GM13977 (cell line): ENCODE measurements at places on chromosomes 6 and 20.

- DNase-seq = no peak
Observed at GRCh38 chr6:55822815-55823214, 52.6 kb downstream of the BMP5 start.

- no peak for DNase-seq
Observed at GRCh38 chr6:14550822-14551221, 433.2 kb downstream of the CD83 start.

- no peak for DNase-seq
Observed at GRCh38 chr6:69026715-69027114, 391.6 kb downstream of the ADGRB3 start.

- no peak for DNase-seq
Observed at GRCh38 chr6:25028328-25028727, 92.6 kb upstream of the RIPOR2 start.

DNA sequence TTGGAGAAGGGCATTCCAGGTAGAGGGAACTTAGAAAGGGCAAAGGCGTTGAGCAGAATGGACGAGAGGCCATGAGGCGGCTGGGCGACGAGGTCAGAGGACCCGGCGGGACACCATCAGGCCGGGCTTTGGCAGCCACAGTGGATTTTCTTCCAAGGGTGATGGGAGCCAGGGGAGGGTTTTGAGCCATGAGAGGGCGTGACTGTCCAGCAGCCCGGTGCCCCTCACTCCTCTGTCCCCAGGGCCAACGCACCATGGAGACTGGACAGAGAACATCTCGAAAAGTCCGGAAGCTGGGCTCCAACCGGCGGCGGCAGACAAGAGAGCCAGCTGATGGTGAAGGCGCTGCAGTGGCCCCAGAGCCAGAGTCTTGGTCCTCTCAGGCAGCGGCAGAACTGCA lies 6.4 kb downstream of the RAB44 start:
- DNase-seq = no peak

DNA sequence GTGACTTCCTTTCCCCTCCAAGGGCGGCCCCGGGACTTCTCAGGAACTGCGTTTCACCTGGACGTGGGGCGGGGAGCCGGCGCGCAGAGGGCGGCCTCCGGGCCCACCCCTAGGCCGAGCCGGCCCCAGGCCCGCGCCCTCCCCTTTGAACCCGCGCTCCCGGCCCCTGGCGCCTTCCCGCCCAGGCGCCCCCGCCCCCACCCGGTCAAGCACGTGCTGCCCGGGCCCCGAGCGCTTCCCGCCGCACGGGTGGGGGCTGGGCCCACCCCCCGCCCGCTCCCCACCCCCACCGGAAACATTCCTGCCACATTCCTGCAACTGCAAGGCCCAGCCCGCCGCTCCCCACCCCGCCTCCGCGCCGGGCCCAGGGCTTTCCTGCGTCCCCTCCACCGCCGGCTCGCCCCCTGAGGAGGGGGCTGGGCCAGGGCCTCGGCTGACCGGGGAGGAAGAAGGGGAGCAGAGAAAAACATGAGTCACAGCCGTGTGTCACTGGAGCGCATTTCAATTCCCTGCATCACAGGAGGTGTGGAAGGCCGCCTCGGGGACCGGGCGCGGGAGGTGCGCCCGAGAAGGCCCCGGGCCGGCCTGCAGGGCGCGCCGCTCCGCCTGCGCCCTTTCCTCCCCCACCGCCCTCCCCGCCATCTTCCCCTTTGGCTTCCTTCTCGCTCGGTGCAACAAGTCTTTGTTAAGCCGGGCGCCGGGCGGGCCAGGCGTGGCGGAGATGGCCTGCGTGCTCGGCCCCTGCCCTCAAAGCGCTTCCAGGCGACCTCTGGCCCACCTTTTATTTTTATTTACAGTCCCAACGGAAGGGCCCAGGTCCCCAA lies 1.2 kb upstream of the HMGA1 start:
- peak; percentile 80 for DNase-seq

- no peak for DNase-seq
Observed at GRCh38 chr20:37522260-37523011, 1.4 kb downstream of the NNAT start.

GRCh38 chr6:130625825-130626527 lies 201.2 kb upstream of the SMLR1 start:
- DNase-seq = peak; percentile 33

DNA sequence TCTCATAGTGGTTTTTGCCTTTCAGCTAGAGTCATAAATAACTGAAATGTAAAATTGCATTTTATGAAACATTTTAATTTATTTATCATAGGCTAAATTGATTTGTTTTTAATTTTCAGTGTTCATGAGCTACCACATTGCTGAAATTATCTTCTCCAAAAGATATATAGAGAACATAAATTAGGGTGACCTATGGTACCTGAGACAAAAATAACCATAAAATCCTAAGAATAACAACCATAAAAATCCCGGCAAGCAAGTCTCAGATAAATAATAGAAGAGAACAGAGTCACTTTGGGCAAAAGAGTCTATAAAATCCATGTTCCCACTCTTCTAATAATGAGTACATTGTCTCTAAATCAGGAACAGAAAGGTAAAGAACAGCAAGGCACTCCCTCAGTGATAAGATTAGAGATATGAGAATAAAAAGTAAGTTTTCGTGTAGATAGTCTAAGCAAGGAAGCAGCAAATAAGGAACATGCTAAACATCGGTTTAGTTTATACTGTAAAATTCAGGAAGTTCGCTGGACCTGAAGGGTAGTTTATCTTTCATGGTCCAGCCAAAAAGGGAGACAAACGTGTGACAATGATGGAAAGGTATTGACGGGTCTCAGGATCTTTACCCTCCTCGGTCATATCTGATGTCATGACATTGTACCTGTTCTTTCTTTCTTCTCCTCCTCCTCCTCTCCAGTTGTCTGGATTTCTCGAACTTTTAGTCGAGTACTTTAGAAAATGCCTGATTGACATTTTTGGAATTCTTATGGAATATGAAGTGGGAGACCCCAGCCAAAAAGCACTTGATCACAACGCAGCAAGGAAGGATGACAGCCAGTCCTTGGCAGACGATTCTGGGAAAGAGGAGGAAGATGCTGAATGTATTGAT lies 117.6 kb downstream of the TMEM242 start:
- DNase-seq = no peak

DNA sequence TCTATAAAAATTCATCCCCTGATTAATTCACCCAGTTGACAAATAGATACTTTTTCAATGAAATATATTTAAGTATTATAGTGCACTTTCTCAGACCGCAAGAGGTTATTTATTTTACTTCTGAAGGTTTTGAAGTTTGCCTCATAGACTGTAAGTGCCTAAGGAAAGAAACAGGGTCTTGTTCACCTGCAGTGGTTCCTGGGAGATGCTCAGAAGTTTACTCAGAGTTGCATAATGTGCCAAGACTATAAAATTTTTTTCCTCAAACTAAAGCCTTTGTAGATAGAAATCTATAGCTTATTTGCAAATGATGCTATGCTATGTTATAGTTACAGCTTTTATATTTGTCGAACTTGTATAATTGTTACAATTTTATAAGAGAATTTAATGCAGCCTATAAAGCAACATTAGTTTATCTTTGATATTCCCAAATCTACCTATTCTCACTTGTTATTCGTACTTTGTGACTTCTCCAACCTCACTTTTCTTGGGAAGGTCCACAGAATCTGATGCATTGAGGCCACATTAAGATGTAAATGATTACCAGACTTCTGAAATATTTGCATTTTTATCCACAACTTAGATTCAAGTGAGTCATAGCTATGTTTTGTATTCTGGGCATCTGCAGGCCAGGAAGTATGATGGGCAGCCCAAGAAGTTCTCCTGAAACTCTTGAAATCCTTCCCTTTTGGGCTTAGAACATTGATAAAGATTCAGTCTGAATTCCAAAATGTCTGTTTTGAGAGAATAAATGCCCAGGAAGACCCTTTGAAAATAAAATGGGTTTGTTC lies 35.7 kb downstream of the KCNQ5 start:
- DNase-seq = no peak

GRCh38 chr6:148790817-148791216 lies 44.0 kb downstream of the UST start:
- no peak for DNase-seq

GRCh38 chr6:18262702-18263417 lies 1.5 kb downstream of the DEK start:
- DNase-seq = peak; percentile 83

GRCh38 chr20:53216856-53217576 lies 244.9 kb downstream of the TSHZ2 start:
- peak; percentile 66 for DNase-seq

DNA sequence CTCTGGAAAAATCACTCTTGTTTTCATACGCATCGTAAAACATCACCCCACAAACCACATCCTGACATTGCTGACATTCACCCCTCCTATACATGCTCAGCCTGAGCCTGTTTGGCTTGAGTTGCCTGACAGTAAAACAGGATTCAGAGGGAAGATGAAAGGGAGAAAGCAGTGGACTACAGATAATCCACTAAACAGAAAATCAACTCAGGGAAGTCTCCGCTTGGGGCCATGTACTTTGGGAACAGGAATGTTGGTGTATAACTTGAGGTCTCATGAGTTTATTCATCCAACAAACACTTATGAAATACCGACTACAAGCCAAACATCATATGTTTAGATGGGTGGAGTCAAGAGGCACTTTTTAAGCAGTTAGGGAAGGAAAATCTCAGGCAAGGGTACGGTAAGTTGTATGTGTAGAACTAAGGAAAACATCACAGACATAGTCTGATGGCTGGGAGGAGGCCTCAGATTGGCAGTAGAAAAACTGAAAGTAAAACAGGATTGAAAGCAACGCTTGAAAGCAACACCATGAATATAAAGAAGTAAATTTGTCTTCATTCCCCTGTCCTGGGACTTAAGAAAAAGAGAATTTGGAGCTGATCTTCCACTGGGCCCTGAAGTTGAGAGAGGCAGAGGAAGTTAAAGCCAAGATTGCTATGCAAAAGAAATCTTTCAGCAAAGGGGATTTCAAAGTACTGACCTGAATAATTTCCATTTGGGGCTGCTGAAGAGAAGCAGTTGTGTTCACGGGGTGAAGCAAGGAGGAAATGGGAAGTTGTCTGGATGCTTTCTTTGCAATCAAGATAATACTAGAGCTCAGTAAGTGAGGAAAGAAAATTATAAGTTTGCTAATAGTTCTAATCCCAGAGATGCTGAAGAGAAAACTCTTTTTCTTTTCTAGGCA lies 28.8 kb downstream of the PDE7B start:
- peak; percentile 37 for DNase-seq

GRCh38 chr6:107624541-107624940 lies 134.6 kb downstream of the SOBP start:
- DNase-seq = no peak

DNA sequence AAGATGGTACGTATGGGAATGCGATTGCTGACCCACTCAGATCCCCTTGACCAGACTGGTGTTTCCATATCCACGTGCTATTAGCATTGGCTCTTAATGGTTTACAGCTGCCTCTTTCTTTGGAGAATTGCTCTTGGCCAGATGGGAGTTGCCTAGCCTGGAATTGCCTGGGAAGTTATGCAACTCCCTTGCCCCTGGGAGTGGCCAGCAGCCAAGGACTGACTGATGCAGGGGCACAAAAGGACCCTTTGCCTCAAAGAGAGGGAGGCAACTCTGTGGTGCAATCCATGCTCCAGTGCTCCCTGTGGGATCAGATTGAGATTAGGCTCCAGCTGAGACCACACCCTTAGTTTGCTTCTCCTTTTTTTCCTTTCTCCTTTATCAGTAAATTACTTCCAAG lies 203.5 kb upstream of the JAG1 start:
- DNase-seq = no peak

GRCh38 chr6:159830501-159831372 lies 30.7 kb downstream of the PNLDC1 start:
- no peak for DNase-seq

DNA sequence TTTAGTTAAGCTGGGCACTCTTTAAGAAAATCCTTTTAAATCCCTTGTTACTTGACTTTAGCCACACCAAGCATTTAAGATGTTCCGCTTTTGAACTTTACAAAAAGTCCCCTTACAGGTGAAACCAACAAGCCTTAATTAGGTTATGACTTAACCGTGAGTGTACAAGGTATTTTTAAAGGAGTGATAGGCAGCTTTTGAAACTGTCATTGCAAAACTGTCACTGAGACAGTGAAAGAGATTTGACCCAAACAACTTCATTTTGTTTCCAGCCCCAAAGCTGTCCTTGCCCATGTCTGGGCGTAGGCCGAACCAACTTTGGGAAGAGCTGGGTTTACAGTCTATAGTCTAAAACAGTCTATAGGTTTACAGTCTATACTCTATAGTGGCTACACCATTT lies 305.4 kb downstream of the FARS2 start:
- no peak for DNase-seq

DNA sequence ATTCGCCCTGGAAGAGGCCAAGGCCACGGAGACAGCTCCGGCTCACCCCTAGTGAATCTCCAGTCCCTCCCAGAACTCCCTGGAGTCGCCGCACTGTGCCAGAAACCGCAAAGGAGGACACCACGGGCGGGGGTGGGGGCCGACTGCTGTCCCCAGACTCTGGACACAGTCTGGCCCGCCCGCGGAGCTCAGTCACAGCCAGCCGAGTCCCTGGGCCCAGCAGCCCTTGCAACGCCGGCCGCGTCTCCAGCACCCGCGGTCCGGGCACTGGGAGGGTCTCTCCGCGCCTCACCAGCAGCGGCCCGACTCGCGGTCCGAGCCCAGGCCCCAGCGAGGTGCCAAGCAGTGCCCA lies 518 bp downstream of the PEX6 start:
- DNase-seq = peak; percentile 47

- DNase-seq = peak; percentile 19
Observed at GRCh38 chr6:55528624-55529023, 50.4 kb downstream of the HMGCLL1 start.

DNA sequence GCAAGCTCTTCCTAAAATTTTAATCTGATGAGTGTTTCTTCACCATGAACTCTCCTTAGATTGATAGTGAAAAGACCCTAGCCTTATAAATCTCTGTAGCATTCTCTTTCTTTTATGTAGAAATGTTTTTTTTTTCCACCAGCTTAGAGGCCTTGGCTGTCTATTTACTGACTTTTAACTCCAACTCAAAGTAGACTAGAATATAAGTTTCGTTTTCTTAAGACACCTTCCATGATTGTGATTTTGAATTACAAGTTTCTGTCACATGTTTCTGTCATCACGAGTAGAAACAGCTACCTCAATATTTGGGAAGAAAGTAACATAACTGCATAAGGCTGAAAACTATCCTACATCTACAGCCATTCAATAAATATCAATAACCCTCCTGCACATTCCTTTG lies 17.8 kb downstream of the ADGRF4 start:
- no peak for DNase-seq

DNA sequence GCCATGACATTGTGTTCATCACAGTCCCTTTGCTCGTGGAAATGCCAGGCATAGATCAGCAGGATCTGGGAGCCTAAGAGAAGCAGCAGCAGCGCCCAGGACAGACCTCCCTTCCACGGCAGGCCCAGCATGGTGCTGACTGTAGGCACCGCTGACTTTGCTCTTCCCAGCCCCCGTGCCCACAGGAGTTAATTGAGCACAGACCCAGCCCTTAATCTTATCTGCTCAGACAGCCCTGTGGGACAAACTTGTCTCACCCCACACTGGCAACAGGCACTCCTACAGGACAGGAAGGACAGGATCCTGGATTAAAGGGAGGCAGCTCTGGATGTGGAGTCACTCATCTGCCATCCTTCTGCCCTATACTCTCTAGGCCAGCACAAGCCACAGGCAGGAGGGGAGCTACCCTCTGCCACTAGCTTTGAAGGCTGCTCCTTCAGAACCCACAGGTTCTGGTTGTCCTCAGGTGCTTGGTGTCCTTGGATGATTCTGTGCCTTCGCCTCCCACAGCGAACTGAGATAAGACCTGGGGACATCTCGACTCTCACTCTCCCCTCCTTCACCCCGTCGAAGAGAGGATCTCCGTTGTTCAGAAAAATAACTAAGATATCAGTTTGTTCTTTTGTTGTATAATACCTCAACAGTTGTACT lies at the start of gene CST9L:
Gene CST9L (minus strand): TSS at position 165 of the 651 bp plus-strand sequence. CDS start 34 bp downstream, at position 131.
- no peak for DNase-seq
